ENCODE measurements at places on chromosomes 11 and 22.

- no peak for DNase-seq
Measured at GRCh38 chr11:89490981-89491690, at the start of gene NOX4. Gene NOX4, minus strand, starts transcription at chr11:89491375. Its CDS starts 129 bp downstream, at chr11:89491246.

- no peak for DNase-seq
Measured at GRCh38 chr11:118106789-118107335, 20.1 kb upstream of the SMIM35 start.

DNA sequence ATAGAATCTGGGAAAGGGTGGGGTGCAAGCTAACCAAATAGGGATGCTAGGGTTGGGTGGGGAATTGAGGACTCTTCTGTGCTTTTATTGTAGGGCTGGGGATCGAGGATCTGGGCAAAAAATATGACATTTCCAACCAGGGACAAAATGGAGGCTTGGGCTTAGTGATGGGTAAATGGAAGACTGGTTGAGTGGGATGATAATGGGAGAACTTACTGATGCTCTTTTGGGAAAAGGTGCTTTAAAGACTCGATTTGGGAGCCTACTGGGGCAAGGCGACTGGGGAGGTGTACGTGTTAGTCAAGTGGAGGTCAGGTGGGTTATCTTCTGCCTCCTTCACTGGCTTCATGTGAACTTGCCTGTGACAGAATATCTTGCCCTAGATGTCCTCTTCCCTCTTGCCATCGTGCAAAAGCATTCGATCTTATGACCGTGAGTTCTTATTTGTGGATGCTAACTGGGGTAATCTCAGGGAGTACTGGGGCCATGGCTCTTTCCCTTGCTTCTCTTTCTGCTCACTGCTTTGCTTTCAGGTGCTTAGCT, 10.4 kb upstream of the RBM4 start:
- DNase-seq: no peak

GRCh38 chr11:95035316-95035715, 10.3 kb downstream of the KDM4E start:
- DNase-seq: no peak

GRCh38 chr11:69078930-69079605, 30.3 kb downstream of the TPCN2 start:
- DNase-seq: no peak

- no peak for DNase-seq
Measured at GRCh38 chr11:124798991-124799347, 1.2 kb downstream of the MSANTD2 start.

DNA sequence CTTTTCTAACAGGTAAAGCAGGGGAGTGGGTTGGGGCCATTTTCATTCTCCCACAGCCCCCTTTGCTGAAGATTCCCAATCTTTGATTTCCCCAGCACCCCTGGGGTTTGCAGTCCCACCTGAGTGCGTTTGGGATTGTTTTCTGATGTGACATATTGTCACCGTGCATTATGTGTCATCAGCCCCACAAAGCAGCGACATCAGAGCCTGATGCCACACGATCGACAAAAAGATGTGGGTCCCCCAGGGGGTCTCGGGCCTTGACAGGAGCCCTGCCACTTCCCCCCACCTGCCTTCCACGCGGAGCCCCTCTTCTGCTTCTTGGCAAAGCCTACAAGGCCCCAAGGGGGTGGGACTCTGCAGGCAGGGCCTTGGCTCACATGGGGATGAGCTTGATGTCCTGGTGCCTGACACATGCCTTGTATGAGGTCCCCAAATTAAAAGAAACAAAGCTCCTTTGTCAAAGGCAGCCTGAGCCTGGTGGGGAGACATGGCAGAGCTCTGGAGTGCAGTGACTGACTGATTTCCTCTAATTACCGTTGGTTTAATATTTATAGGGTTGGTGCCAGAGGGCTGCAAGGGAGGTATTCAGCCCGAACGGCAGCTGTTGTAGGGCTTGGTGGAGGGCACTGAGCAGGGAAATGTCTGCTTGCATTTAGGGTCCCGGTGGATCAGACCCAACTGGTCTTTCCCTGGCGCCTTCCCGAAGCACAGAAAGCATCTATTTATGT, 149.2 kb downstream of the MIAT start:
- no peak for DNase-seq

DNA sequence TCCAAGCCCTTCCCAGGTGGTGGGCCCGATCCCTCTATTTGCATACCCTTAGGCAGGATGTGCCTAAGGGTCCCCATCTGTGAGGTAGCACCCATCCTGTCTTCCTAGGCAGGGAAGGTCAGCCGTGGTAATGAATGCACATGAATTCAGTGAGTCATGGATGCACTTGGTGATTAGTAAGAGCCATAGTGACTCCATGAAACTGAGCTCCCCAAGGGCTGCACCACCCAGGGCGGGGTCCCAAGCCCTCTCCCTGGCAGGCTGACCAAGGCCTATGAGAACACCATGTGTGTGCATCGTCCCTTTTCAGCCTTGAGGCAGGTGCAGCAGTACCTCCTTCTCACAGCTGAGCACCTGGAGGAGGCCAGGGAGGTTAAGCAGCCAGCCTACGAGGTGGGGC, 15.6 kb upstream of the SUSD2 start:
- DNase-seq: no peak

GRCh38 chr11:81644239-81644840, 1089.3 kb downstream of the FAM181B start:
- DNase-seq: no peak

- DNase-seq: no peak
Measured at GRCh38 chr11:65712633-65713076, 603 bp downstream of the KAT5 start.

GRCh38 chr11:17478070-17478469, 1.4 kb upstream of the ABCC8 start:
- no peak for DNase-seq

DNA sequence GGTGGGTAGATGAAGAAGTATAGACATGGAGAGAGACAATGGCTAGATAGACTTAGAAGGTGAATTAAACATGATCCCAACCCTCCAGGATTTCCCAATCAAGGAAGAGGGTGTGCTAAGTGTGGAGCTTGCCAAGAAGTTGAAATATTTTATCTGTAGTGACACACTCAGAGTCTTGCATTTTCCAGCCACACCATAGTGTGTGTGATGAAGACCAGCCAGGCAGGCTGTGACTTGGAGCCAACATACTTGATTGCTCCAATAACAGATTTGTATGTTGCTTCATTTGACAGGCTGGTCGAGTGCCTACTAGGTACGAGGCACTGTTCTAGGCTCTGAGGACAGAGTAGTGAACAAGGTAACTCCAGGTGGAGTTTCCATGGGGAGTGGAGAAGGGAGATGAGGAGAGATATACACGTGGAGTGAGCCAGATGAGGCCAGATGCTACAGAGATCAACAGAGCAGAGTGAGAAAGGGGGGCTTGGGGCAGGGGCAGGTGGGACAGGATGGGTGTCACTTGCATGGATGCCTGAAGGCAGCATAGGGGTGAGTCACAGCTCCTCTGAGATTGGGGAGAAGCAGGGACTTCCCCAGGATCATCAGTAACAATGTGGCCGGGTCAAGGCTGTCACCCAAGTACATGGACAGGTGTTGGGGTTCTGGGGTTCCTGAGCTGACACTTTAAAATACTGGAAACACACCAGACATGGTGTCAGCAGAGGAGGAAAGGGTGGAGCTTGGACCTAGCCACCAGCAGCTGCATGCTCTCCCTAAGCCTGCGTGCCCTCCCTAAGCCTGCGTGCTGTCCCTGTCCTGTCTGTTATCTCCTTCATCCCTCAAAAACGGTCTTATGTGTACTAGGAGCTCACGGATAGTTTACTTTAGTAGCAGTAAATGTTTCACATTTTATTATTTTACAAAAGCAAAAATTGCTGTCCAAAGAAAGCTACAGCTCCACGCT, 23.6 kb downstream of the PDGFB start:
- DNase-seq: no peak

- no peak for DNase-seq
Measured at GRCh38 chr11:79069504-79069903, 371.3 kb downstream of the TENM4 start.

GRCh38 chr11:102760344-102761035, 19.9 kb downstream of the MMP10 start:
- DNase-seq: no peak

DNA sequence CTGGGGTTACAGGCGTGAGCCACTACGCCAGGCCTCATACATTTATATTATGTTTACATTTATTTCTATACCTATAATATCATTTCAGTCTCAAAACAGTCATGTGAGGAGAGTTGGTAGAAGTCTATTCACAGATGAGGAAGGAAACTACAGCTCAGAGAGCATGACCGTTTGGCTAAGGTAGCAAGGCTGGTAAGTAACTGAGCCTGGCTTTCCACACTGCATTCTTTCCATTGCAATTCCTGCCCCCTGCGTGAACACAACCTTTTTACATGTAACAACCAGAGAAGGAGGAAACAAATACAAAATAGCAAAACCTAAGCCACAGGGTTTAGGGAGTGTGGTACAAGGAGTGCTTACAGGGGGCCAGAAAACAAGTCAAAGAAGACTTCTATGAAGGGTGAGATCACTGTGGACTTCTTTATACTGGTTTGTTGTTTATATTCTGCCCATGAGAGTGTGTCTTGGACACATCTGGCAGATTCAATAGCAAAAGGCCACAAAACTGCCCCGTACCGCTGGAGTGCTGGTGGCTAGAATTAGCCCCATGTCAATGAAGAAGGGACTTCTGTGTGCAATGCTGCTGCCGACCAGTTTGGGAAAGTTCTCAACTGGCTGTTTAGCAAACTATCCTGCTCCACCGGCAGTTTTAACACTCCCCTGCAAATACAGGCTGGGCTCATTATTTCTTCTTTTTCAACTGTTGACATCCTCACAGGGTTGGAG, 19.0 kb downstream of the MICAL3 start:
- no peak for DNase-seq

- no peak for DNase-seq
Measured at GRCh38 chr22:36505998-36506635, 723 bp downstream of the FOXRED2 start.

- DNase-seq: no peak
Measured at GRCh38 chr11:68302670-68303069, 9.7 kb upstream of the LRP5 start.

DNA sequence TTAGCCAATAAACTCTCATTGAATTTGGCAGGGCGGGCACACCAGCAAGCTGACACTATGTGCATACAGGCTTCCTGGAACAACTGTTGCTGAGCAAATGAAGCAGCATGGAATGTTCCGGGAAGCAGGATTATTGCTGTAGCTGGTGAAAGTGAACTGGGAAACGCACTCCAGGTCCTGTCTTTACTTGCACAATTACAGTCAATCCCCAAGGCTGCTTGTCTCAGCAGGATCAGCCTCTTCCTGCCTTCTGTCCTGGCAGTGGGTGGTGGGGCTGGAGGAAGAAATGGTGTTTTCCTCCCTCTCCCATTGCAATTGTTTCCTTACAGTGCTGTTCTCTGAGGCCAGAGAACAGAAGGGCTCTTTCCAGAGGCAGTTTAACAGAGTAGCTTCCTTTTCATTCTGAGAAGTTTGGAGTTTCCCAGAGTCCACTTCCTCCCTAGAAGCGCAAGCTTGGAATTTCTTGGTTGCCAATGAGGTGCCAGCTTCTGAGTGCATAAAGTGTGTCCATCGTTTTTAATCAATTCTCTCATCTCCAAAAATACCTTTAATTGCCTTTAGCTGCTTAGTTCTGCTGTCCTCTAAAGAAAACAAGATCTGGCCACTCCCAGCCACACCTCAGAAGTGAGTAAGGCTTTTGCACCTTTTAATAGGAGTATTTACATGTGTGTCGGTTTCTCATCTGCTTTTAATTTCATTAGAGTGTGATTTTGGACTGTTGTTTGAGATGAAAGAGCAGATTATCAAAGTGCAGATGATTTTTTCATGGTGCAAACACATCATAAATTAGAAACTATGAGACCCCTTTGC, 19.9 kb downstream of the CD44 start:
- no peak for DNase-seq

DNA sequence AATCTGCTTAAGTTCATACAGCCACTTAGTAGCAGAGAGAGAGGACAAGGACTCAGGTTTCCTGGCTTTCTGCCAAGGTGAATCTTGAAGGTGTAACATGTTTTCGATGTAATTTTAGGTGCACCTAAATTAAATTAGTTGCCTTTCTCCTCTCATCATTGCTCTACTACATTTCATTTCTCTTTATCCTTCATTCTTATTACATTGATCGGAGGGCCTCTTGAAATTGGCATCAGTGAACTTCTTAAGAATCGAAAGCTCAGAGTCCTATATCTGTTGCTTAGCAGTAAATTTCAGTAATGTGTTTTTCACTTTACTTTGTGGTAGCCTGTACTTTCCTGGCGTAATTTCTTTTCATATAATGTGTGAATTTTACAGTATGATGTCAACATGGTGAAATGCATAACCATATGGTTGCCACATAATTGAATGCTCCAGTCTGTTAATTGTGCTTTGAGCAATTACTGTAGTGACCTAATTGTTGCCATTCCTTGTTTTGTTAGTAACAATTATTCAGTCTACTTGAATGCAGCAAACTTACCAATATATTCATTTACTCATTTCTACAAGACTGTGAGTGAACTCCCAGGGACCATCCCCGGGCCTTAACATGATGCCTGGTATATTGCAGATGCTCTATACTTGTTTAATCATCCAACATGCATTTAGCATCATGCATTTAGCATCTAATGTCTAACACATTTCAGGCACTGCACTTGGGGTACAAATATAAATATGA, 138.1 kb downstream of the MAML2 start:
- DNase-seq: no peak

- DNase-seq: no peak
Measured at GRCh38 chr11:78039391-78039918, 16.4 kb upstream of the KCTD14 start.

DNA sequence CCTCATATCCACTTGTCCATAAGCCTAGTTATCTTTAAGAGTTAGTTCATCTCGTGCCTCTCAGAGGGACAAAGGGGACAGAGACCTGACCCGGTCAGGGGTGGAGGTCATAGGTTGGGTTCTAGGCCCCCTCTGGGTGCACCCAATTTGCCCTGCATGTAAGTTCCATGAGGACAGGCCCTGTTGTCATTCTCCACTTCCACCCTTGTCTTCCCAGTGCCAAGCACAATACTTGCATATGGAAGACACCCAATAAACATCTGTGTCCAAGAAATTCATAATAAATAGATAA, 1.3 kb upstream of the YIF1A start:
- DNase-seq: no peak

GRCh38 chr22:36211237-36211861, 9.7 kb upstream of the APOL4 start:
- DNase-seq: no peak

GRCh38 chr11:35735903-35736302, 73.3 kb downstream of the TRIM44 start:
- no peak for DNase-seq

GRCh38 chr22:42724062-42724461, 3.4 kb upstream of the A4GALT start:
- DNase-seq: no peak

GRCh38 chr11:102622258-102622657, 2.9 kb downstream of the MMP20 start:
- no peak for DNase-seq

DNA sequence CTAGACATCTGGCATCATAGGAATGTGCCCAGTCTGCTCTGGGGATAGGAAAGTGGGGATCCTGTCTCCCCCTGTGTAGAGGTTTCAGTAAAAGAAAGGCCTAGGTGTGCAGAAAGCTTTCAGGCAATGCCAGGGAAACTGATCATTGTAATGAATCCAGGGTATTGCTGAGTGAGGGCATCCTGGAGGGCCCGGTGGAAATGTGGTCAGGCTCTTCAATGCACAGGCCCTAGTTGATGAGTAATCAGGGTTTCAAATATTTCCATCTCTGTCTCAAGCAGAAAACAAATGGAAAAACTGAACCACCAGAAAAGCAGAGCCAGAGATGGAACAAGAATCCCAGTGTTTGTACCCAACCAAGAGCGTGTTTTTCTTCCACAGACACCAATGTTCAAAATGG, 2.0 kb downstream of the CD3E start:
- DNase-seq: no peak
